HAP-1 (cell line): ENCODE measurements at places on chromosomes 2 and 18.

- no peak for DNase-seq
These were observed 25.1 kb upstream of the IL1R1 start for GRCh38 chr2:102117472-102117858.

GRCh38 chr2:178377046-178377445 is 73.9 kb downstream of the PRKRA start:
- DNase-seq, result no peak

DNA sequence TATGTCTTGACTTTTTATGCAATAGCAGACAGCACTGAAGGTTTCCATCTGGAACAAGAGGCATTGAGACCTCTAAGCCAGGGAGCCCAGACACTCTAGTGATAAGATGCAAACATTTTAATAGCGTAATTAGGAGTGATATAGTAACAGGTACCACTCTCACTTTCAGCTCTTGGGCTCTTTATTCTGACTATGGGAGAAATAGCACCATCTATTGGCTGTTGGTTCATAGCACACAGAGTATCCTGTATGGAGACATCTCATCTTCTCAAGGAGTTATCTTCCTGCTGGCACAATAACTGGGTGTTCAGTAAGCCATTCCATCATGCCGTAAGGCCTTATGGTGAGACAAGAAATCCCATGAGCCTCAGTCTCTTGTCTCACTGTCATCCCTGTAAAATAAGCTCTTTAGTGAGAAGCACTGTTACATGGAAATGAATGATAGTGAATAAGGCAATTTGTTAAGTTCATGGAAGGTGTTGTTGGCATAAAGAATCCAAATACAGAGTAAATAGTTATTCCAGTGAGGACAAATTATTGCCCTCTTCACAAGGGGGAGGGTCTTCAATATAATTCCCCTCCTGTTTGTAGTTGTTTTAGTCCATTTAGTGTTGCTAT is 48.3 kb downstream of the THUMPD2 start:
- DNase-seq, result no peak

- peak; percentile 6 for DNase-seq
These were observed 8.4 kb downstream of the KIF1A start for GRCh38 chr2:240811346-240812300.

DNA sequence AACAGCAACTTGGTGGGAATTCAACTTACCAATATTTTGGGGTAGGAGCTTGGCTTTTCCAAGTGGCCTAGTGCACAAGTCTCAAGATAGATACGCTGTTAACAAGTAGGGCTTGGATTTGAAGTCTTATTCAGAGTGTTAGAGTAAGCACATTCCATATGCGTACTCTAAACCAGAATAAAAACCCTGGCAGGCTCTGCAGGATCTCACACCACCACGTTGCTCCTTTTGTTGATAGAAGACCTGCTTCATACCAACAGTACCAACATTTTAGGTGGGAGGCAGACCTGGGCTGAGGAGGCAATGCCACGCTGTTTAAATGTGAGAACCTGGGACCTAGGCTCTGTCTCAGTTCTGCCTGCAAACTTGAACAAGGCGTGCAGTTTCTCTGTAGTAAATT is 214.0 kb downstream of the RNF144A start:
- no peak for DNase-seq

- no peak for DNase-seq
These were observed 109.8 kb upstream of the CHRNA1 start for GRCh38 chr2:174874085-174874484.

DNA sequence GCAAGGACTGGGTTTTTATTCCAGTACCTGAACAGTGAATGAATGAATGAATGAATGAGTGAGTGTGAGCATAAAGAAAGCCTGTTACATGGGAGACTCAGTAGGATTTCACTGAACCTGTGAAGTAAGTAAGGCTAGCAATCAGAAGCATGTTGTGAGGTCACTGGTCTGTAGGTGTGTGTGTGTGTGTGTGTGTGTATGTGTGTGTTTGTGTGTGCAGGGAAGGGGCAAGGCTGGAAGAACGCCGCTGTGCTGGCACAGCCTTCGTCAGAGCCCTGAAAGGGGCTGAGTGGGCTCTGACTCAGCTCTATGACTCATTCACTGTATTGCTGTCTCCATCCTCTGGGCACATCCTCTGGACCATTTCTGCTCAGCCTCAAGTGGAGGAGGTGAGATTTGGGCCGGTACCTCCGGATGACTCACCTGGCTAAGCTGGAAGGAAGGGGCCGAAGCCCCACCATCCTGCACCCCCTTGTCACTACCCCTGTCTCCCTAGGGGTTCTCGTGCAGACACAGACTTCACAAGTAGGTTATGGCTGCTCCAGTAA is 51.4 kb upstream of the MRPL33 start:
- DNase-seq, result no peak

GRCh38 chr2:176074919-176075425 is 8.8 kb downstream of the EVX2 start:
- no peak for DNase-seq

- no peak for DNase-seq
These were observed 334.7 kb upstream of the CELF4 start for GRCh38 chr18:37900326-37900725.

GRCh38 chr2:230932556-230933511 is 7.8 kb upstream of the GPR55 start:
- no peak for DNase-seq

DNA sequence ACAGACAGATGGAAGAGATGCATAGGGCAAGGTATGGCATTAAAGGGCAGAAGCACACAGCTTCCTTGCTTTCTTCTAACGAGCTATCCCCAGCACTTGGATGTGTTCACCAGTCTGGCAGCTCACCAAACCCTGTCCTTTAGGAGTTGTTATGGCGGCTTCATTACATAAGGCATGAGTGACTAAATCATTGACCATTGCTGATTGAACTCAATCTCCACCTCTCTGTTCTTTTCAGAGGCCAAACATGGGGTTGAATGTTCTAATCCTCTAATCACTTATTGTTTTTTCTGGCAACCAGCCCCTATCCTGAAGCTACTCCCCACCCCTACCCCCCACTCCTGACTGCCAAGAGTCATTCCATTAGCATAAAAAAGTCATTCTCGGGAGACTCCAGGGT is 301.8 kb downstream of the XIRP2 start:
- peak; percentile 20 for DNase-seq

DNA sequence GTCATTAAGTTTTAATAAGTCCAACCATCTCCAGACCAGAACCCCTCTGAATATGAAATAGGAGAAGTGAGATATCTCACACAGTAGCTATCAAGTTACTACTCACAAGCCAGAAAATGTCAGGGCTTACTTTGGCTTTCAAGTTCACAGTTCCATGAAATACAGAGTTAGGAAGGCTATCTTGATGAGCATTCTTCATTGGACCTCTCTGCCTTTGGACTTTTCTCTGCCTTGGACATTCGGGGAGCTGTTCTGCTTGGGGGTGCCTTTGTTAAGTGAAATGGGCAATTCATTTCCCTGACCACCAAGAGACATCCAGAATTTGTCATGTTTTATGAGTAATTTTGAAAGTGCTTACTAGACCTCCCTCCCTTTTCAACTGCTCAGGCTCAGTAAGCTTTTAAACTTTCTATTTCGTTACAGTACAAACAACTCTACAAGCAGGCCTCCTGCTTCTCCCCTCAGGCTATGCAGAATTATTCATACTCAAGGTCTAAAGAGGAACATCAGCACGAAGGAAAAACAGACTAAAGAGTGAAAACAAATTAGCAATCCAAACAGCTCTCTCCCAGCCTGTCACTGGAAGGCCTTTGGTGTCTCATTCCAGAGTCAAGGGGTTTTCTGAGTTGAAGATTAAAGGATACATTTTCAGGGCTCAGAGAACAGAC is 95.3 kb downstream of the MREG start:
- DNase-seq, result peak; percentile 49

GRCh38 chr2:235845245-235845644 is 322.9 kb downstream of the GBX2 start:
- DNase-seq, result no peak

GRCh38 chr2:233917116-233917515 is at the start of gene TRPM8:
Gene TRPM8 (plus strand): TSS chr2:233917373. CDS start chr2:233926538, 9,165 bp downstream.
- peak; percentile 38 for DNase-seq

DNA sequence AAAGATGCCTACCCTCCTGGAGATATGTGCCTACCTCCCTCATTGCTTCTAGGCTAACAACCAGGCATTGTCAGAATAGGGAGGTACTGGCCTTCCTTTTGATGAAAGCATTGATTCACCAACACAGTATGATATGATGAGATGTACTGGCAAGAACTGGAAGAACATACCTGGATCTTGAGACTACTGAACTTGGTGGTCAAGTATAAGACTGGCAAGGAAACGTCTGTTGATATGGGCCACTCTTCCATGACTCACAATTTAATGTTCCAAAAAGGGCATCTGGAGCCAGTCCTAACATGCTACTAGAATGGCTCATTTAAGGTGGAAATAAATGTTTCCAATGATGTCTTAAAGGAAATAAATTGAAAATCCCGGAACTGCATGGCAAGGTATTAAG is 18.1 kb downstream of the DTNB start:
- no peak for DNase-seq

GRCh38 chr2:144509879-144510221 is 10.1 kb downstream of the ZEB2 start:
- DNase-seq, result no peak

DNA sequence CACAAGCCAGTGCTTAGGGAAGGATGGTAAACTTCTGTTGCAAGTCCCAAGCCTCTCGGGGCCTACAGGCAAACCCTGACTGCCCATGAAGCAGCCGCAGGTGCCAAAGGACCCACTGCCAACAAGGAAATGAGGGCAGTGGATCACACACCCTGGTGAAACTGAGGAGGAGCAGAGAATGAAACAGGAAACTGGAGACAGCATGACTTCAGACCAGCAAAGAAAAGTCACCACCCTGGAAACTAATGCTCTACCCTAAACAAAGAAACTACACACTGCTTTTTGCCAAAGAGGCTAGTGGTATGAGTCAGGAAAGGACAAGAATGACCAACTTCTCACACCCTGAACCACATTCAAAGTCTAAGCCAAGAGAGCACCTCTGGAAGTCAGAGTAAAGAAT is 97.2 kb downstream of the MYO5B start:
- DNase-seq, result no peak

- no peak for DNase-seq
These were observed 108.9 kb downstream of the SATB2 start for GRCh38 chr2:199348871-199349270.

GRCh38 chr2:237964578-237965404 is 2.0 kb upstream of the UBE2F start:
- no peak for DNase-seq

- no peak for DNase-seq
These were observed 482.0 kb downstream of the PIK3C3 start for GRCh38 chr18:42437001-42437400.

DNA sequence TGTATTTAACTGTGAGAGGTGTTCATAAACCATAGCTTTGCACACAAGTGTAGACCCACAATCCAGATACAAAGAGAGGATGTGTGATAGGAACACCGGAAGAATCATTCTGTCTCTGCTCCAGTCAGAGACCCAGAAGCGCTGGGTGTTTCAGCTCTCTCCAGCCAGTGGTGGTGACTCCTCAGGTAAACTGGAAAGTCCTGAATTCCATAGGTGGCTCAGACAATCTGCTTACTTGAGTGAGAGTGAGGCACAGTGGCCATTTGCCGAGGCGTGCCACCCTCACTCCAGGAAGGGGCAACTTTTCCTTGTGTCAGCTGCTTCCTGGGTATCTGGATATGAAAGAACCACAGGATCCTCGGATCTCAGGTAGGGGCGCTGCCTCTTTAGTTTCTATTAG is 171.5 kb downstream of the KCNS3 start:
- DNase-seq, result no peak

- no peak for DNase-seq
These were observed 55.3 kb upstream of the YWHAQ start for GRCh38 chr2:9686061-9686460.

DNA sequence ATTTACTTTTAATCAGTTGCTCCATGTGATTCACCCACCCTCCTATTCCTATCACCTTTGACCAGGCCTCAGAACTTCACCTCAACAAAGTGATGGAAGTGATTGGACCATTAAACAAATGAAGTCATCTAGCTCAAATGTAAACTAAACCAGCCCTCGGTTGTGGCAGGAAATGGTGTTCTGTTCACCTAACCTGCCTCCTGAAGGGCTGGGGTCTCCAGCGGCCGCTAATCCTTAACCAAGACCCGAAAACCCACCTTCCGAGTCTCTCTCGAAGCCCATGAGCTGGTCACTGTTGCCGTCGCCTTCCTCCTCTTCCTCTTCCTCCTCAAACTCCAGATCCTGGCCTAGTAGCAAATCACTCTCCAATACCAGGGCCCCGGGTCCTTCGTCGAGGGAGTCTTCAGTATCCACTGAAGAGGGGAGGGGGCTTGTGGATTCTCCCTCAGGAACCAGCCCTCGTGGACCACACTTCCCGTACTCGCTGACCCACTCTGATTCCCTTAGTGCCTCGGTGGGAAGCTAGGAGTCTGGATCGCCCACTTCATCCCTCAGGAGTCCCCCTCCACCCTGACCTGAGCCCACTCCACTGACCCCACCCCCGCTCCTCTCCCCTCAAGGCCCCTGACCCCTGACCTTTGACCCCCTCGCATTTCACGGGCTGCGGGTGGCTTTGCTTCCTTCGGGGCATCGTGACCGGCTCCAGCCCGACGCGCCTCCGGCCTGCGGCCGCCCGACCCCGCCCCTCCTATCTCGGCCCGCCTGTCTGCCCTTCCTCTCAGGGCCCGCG is 503 bp downstream of the ZNF513 start:
- DNase-seq, result no peak

DNA sequence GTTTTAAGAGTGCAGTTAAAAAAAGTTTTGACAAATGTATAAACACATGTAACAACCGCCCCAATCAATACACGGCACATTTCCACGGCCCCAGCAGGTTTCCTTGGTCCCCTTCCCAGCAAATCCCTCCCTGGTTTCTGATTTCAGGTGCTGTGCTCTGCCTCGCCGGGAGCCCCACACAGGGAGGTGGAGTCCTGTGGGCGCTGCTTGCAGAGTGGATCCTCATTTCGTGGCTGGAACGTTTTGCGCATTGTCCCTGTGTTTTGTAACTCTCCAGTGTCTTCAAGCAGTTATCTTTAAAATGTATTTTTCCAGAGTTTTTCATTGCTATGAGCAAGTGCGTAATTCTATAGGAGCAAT is 124.8 kb downstream of the GALR1 start:
- no peak for DNase-seq

- no peak for DNase-seq
These were observed 781.3 kb upstream of the ID2 start for GRCh38 chr2:7900593-7900992.

- DNase-seq, result no peak
These were observed 269.6 kb upstream of the SIX3 start for GRCh38 chr2:44671916-44672315.

DNA sequence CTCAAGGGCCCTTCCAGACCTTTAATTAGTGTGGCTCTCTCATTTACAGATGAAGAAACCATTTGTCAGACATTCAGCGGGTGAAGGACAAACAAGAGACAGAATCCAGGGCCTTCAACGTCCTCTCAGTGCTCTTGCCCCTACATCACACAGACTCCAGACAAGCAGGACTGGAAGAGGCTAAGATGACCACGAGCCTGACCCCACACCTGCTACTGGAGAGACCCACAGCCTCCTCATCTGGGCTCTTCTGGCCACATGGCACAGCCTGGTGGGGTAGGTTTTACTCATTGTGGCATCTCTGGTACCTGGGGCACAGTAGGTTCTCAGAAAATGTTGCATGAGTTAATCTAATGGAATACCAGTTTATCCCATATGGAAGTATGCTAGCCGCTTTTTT is 69.6 kb upstream of the TMEM247 start:
- no peak for DNase-seq

GRCh38 chr2:25726522-25726921 is 53.1 kb upstream of the DTNB start:
- no peak for DNase-seq
